GM13977 (cell line): ENCODE measurements at places on chromosomes 3 and 15.

- DNase-seq, result no peak
Observed at GRCh38 chr3:18086078-18086477, 339.1 kb downstream of the SATB1 start.

GRCh38 chr3:192802957-192803899 is 75.9 kb upstream of the FGF12 start:
- DNase-seq, result peak; percentile 42

DNA sequence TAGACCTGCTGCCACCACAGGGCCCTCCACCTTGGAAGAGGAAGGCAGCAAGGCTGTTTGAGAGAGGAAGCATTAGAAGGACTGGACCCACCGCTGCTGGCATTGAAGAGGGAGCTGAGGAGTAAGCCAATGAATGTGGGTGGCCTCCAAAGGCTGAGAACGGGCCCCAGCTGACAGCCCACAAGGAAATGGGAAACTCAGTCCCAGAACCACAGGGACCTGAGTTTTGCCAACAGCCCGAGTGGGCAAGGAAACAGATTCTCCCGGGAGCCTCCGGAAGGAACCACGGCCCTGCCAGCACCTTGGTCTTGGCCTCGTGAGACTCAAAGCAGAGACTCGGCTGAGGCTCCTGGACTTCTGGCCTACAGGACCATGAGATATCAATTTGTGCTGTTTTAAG is 95.4 kb upstream of the SNRPA1 start:
- no peak for DNase-seq

DNA sequence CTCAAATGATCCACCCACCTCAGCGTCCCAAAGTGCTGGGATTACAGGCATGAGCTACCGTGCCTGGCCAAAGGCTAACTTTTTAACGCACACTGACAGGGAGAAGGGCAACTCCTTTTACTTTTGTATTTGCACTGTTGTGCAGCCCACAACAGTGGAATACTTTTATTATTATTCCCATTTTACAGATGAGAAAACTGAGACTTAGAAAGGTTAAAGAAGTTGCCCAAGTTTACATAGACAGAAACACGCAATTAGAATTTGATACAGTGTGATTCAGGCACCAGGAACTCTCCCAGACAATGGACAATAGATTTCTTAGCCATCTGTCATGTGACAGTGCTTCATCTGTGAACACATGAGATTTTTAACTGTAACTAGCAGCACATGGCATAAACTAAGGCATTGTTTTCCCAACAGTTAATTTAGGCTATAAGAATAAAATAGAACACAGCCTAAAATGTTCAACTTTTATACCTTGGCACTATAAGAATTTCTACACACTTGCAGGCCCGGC is 18.8 kb downstream of the STAG1 start:
- DNase-seq, result no peak

GRCh38 chr15:40927495-40927872 is 1.7 kb upstream of the DLL4 start:
- DNase-seq, result no peak

- DNase-seq, result no peak
Observed at GRCh38 chr3:71140477-71140876, 443.1 kb downstream of the FOXP1 start.

DNA sequence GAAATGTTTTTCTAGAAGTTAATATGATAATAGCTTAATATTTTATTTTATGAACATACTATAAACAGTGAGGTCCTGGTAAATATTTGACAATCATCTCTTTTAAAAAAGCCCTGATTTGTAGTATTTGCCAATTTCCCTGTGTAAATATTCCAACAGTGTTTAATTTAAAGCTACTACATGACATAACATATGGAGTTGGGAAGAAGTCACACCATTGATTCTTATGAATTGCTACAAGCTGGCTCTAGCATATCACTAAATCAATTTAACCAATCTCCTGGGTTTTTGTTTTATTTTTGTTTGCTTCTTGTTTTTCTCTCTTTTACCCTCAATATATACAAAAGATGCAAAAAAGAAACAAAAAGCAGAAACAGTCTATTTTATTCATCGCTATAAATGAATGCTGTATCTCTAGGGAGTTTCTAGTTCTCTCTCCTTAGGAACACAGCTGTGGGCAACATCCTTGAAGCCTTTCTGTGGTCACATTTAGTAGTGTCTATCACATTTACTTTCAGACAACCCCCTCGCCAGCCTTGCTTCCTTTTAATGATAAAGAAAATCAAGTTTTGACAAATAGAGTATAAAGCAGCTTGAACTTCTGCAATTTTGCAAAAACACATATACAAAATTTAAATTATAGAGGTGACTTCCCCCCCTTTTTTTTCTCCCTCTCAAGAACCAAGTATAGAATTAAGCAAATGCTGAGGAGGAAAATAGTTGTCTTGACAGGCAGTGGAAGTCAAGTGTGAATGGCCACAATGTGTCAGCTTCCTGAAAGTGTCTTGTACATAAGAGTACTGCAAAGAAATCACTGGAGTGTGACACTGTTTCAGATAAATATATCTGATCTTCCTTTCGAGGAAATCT is 21.4 kb downstream of the CCR1 start:
- peak; percentile 66 for DNase-seq

DNA sequence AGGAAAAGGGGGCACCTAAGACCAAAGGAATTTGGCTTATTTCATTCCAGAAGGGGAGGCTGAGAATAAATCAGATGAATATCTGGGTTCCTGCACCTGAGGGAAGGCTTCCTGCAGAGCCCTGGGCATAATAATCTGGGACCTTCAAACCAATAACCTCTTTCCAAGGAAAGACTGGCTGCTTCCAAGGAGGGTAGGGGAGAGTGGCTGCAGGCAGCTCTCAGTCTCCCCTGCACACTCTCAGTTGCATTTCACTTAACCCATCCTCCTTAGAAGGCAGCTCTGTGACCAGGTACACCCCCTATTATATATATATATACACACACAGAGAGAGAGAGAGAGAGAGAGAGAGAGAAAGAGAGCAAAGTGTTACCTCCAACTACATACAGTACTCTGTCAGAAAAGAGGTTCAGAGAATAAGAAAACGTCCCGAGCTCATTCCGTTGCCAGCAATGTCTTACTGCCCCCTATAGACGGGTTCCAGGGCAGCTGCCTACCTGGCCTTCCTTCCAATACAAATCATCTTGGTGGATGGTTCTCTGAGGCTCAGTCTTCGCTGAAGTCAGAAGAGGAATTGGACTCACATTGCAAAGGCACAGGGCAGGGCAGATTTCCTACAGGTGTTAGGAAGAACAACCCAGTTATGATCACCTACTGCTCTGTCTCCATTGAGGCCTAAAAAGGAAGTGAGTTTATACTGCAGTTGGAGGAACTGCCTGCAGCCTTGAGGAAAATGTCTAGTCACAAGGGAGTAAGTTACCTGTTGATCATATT is 26.1 kb downstream of the CAPN3 start:
- peak; percentile 60 for DNase-seq
